Transverse colon (tissue), 4 donors: ENCODE measurements at places on chromosomes 5 and 9. TPM values are rescaled to one million over a fixed set of nuclear protein-coding genes. Genes with fewer than 3 reads are reported as not detected.

UBE2QL1 gene
- total RNA-seq, result 0.37 TPM

GARIN3 gene
- total RNA-seq, result not detected

DNA sequence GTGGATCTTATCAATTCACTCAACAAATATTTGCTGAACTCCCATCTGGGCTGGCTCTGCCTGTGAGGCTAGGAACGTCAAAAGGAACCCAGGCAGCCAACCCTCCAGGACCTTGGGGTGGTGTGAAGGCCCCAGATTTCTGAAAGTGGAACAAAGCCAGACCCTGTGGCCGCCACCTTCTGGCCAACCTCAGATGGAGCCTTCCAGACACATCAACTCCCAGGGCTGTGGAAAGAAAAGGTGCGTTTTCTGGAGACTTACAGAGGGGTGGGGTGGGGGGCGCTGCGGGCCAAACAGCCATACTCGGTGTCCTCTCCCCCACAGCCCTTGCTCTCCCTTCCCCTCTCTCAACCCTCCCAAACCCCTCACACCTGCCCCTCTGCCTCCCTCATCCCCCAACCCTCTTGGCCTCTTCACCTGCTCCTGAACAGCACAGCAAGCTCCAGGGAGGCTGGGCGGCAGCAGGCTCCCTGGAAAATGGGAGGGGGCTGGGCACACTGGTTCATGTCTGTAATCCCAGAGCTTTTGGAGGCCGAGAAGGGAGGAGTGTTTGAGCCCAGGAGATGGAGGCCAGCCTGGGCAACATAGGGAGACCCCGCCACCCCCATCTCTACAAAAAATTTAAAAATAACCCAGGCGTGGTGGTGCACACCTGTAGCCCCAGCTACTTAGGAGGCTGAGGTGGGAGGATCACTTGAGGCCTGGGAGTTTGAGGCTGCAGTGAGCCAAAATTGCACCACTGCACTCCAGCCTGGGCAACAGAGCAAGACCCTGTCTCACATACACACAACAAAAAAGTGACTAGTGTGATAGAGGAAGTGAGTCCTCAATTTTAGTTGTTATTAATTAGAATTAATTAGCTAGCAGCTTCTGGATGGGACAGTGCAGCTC lies 45.0 kb upstream of the PRRC2B start:
- no peaks in the 10 kb centered on the region for H3K4me1 ChIP-seq
- H3K36me3 ChIP-seq, result no peaks in the 10 kb centered on the region
- no peak overlapping the region for H3K4me3 ChIP-seq
- no peak overlapping the region for H3K27ac ChIP-seq
- no peaks in the 10 kb centered on the region for H3K27me3 ChIP-seq

SLC6A7 gene
- 19.5 TPM for total RNA-seq

DNA sequence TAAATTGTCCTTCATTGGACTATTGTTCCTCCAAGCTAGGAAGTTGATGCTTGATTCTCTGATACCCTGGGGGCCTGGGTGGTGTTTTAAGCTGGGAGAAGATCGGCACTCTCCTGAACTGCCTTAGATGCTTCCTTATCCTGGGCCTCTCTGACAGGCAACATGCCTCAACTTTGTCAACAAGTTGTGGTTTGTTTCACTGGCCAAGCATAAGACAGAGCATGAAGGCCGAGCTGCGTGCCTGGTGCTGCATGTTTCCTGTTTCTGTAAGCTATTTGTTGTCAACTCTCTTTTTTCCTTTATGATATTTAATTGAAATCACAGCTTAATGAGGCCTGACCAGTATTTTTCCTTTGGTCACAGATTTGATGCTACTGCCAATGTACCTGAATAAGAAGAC lies 187.6 kb upstream of the TNC start:
- no peaks in the 10 kb centered on the region for H3K36me3 ChIP-seq
- H3K27me3 ChIP-seq, result no peaks in the 10 kb centered on the region
- H3K27ac ChIP-seq, result no peak overlapping the region
- H3K4me1 ChIP-seq, result no peaks in the 10 kb centered on the region

- H3K4me3 ChIP-seq, result no peak overlapping the region
- H3K4me1 ChIP-seq, result peaks cover 20% of the 10 kb centered on the region
- no peak overlapping the region for H3K27ac ChIP-seq
- H3K27me3 ChIP-seq, result no peaks in the 10 kb centered on the region
These were observed 52.6 kb upstream of the SH3PXD2B start for GRCh38 chr5:172506921-172507320.
